ENCODE measurements at places on chromosomes 3 and 15.

DNA sequence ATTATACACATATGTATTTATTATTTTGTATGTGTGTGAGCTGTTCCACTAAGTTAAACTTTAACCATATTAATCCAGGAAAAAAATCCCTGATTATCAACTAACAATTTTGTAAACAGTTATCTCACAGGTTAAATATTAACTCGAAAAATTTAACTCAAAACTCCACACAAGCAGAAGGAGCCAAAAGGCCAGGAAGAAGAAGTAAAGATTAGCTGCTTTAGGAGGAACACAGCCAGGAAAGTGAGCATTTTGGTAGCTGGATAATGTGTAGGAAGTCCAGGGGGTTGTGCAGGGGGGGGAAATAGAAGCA lies 425.0 kb downstream of the TIGIT start:
- no peak for DNase-seq

DNA sequence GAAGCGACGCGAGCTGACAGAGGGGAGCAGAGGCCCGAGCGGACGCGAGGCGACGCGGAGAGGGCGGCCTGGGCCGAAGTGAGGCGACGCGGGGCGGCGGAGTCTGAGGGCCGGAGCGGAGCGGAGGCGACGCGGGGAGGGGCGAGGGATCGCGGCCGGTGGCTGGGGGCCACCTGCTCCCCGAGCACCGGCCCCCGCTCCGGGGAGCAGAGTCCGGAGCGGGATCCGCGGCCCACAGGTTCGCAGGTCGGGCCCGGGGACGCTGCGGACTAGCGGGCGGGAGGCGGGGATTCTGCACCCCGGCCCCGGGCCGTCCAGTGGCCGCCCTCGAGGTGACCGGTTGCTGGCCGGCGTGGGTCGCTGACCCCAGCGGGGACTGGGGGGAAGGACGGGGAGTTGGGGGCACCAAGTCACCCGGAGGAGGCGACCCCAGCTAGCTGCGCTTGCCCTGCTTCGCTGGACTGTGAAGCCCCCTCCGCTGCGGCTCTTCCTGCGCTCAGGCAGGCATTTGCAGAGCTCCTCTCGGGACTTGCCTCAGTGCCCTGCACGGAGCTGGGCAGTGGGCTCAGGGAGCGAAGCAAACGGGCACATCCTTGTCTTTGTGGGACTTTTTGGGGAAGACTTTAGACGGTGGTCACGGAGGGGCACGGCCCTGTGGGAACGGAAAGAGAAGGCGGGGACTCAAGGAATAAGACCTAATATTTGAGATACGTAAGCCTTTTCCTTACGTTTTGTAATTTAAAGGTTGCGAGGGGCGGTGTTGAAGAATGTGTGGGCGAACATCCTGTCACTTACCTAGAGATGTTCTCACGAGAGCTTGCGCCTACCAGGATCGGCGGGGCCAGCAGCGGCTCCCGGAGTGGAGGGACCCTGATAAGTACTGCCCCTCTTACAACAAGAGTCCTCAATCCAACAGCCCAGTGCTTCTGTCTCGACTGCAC lies 566 bp downstream of the HMCES start:
- peak; percentile 32 for DNase-seq

GRCh38 chr3:5756443-5756842 lies 568.9 kb downstream of the EDEM1 start:
- DNase-seq: no peak

DNA sequence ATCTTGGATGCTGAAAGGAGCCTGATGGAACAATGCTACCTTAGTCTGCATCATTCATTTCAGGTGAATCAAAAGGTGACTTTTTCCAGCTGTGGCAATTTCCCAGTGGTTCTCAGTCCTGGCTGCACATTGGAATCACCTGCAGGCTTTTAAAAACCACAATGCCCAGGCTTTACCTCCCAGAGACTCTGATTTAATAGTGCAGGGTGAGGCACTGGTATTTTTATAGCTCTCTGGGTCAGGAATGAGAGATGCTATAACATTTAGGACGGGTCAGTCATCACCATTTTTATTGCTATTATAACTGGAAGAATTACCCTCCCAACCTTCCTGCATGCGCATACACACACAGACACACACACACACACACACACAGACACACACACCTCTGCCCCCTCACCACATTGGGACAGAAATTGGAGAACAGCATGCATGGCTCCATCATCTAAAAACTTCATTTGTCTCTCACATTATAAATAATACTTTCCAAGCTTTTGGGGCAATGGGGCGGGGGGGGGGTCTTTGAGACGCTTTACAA lies 41.1 kb downstream of the LARP6 start:
- no peak for DNase-seq

DNA sequence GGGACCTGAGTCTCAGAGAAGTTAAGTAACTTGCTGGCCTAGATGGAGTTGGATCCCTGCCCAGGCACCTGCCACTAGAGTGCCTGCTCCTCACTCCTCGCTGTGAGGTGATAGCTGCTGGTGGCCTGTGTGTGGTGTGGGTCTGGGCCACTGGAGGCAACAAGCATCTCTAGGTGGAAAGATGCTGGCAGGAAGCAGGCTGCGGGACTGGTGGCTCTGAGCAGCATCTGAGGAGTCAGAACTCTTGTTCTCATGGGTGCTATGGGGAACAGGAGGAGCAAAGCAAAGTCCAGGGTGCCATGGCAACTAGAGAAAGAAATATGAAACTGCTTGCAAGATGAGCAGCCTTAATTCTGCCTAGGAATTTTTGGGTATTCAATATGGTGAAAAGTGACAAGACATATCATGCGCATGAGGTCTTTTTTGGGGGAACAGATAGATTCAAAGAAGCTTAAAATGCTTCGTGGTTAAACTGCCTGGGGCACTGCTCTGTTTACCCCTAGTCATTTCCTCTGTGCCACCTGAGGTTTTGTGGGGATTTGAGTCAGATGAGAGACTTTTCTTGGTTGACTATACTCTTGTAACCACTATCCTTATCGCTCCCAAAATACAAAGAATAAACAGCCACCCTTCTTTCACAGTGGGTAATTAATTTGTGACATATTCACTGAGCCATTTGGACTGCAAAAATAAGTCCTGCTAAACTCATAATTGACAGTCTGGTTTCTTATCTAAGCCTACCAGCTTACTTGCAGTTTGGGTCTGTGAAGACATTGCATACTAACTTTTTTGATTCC lies 50.3 kb downstream of the MED12L start:
- DNase-seq: no peak

- peak; percentile 1 for DNase-seq
Measured at GRCh38 chr3:159077860-159078259, 276.0 kb downstream of the MFSD1 start.

All from smooth muscle cell of the brain vasculature (primary cell).